ENCODE measurements at places on chromosomes 6 and 20.

DNA sequence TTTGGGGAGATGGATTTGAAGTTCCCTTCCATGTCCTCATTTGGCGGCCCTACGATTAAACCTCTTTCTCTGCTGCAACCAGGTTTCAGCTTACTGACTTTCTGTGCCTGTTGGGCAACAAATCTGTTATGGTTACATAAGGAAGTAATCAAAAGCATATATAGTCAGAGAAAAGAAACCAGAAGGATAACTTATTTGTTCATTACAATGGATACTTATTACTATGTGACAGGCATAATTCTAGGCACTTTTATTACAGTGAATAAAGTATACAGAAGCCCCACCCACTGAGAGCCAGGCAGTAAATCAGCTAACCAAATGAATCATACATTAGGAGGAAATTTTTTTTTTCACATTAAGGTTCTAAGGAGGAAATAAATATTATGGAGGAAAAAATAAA, 9.6 kb upstream of the TRIM31 start:
- DNase-seq = no peak

- no peak for DNase-seq
These were observed 1.5 kb downstream of the HTR1E start for GRCh38 chr6:86938814-86939213.

GRCh38 chr6:15658181-15658744, 4.6 kb downstream of the DTNBP1 start:
- DNase-seq = no peak

DNA sequence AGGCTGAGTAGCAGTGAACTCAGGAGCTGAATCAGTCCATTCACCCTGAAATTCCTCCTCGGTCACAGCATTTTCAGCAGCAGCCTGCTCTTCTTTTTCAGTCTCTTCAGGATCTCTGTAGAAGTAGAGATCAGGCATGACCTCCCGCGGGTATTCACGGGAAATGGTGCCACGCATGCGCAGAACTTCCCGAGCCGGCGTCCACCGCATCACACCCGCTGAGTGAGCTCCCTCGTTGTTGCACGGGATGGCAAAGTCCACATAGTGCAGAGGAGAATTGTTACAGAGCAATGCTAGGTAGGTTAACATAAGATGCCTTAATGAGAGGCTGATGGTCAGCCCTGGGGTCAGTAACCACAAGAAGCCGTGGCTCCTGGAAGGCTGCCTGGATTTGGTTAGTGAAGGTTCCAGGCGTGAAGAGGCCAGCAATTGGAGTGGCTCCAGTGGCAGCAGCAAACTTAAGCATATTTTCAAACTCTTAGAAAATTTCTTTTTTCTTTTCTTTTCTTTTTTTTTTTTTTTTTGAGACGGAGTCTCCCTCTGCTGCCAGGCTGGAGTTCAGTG, 113.5 kb upstream of the HDAC2 start:
- no peak for DNase-seq

GRCh38 chr6:79804732-79805131, 142.6 kb downstream of the ELOVL4 start:
- no peak for DNase-seq

- DNase-seq = no peak
These were observed 27.9 kb upstream of the TMEM181 start for GRCh38 chr6:158531970-158532369.

DNA sequence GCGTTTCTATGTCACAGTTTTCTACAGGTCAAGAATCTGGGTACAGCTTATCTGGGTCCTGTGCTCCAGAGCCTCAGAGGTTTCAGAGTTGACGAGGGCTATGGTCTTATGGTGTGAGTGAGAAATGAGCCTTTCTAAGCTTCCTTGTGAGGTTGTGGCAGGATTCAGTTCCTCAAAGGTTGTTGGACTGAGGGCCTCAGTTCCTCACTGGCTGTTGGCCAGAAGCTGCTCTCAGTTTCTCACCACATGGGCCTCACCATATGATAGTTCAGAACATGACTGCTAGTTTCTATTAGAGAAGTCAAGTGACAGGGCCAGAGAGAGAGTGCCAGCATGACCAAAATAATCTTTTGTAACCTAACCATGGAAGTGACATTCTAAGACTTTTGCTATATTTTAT, 96.1 kb downstream of the NUS1 start:
- no peak for DNase-seq

DNA sequence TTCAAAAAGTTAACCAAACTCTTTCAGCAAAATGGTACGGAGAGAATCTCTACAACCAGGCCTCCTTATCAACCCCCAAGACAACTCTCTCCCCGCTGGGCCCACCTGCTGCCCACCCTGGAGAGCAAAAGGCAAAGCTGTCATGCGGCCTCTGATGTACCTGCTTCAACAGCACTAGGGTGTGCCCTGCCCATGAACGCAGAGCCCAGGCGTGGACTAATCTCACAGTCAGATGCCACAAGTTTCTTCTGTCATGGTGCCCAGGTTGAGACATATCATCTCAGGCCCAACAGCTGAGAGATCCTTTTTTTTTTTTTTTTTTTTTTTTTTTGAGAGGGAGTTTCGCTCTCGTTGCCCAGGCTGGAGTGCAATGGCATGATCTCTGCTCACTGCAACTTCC, 26.3 kb downstream of the SLC2A4RG start:
- no peak for DNase-seq

DNA sequence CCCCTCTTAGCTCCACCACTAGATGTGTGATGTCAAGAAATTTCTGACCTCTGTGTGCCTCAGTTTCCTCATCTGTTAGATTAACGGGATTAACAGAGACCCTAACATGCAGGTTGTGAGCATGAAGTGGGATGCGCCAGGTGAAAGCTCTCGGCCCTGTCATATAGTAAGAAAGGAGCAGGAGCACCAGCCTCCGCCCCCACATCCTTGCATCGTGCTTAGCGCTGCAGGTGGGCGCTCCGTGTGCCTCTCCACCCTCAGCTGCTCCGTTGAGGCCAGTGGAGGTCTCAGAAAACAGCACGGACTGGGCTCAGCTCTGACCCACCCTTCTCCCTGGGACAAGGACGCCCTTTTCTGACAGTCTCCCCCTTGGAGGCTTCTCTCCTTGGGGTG, 63.4 kb downstream of the TCP11 start:
- no peak for DNase-seq

- DNase-seq = peak; percentile 61
These were observed 15.5 kb downstream of the EBF4 start for GRCh38 chr20:2708073-2708415.

DNA sequence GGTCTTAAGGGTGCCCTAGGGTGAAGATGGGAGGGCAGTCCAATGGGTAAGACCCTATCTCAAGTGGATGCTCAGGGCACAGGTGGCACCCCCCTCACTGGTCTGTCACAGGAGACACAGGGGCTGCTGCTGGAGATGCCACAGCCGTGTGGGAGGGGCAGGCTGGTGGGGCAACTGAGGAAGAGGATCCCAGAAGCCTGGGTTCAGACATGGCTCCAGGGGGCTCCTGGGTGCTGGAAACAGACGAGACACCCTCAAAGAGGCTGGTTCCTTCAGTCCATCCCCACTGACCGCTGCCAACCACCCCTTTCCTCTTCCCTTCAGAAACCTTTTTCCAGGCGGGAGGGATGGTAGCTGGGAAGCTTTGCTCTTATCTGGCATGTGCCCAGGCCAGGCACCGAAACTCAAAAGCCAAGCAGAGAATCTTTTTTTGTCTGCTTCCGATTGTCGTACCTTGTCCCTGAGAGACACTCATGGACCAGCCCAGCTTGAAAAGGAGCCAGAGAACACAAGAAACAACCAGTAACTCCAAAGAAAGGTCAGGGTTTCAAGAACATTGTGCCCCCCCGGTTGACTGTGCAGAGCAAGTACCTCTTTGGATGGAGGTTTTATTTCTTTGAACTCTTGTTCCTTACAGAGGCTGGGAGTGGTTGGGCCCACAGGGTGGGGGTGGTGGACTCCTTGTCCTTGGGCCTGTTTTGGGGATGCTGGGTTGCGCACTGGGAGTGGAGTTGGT, 28.5 kb upstream of the EMILIN3 start:
- no peak for DNase-seq

GRCh38 chr6:3707751-3708412, 43.6 kb downstream of the PXDC1 start:
- DNase-seq = no peak

GRCh38 chr20:15318682-15319081, 981.3 kb upstream of the FLRT3 start:
- DNase-seq = no peak

DNA sequence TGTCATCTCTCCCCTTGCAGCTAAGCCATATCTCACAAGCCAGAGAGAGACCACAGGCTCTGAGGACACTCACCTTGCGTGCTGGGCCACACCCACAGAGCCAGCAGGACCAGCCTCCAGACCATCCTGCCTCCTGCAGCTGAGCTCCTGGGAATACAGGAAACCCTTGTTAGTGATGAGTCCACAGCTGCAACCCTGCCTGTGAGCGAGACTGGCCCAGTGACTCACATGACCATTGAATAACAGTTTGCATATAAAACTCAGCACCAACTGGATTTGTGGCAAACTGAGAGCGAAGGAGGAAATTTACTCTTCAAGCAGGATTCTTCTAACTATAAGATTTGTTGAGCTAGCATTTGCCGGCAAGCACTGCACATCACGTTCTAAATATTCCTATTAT, 3.0 kb downstream of the THBS2 start:
- DNase-seq = no peak

- DNase-seq = no peak
These were observed 15.4 kb downstream of the FBXL4 start for GRCh38 chr6:98932381-98932780.

- no peak for DNase-seq
These were observed 1.4 kb upstream of the SLC13A3 start for GRCh38 chr20:46652699-46653098.

- DNase-seq = no peak
These were observed 30.9 kb upstream of the TGM6 start for GRCh38 chr20:2349801-2350200.

DNA sequence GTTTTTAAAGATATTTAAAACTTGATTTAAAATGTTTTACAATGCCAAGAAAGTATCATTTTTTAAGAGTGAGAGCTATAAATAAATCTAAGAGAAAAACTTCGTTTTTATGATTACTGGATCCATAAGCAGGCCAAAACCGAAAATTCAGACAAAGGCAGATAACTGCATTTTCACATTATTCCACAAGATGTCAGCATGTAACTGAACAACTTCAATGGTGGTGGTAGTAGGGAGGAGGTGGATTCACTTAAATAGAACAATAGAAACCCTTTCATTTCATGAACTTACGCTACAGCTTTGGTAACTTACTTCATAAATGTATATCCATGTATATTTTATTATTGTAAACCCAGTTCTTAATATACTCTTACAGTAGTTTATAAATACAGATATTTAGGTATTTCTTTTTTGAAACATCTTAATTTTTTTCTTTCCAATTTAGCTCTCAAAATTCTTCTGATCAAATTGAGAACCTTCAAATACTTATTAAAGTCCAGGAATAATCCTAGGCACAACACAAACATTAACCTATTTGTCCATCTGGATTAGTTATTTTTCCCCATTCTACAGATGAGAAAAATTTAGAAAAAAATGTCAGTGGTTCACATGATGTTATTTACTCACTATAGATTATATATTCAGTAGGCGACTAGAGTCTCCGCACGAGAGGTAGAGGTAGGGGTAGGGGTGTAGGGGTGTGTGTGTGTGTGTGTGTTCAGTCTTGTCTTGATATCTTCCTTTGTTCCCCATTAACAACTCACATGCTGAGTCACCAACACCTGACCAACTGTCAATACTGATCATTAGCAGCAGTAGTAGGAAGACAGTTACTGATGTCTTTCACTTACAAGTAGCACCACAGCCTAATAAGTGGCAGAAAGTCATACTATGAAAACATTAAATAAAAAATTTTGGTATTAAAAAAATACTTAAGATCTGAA, 111.5 kb downstream of the ARHGAP18 start:
- no peak for DNase-seq

GRCh38 chr6:44257025-44257752, at the start of gene SLC35B2:
Gene SLC35B2, minus strand, starts transcription at chr6:44257528. Its CDS starts 118 bp downstream, at chr6:44257410.
- peak; percentile 88 for DNase-seq

- DNase-seq = no peak
These were observed 1.4 kb downstream of the DCDC2 start for GRCh38 chr6:24356310-24356973.

DNA sequence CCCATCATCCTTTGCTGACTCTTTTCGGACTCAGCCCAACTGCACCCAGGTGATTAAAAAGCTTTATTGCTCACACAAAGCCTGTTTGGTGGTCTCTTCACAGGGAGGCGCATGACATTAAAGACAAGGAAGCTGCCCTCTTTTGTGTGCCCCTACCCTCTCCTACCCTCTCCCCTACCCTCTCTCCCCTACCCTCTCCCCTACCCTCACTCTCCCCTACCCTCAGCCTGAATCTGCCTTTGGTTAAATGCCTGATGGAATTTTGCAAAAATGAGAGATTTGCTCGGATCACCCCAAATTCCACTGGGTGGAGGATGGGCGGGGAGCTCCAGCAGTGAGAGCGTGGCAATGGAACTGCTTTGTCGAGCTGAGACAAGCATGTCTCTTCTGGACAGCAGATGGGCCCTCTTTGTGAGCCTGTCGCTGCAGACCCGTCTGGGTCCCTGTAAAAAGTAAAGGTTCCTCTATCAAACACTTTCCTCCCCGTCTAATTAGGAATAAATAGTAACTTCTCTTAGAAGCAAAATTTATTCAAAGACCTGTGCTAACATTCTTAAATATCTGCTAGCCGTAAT, 76.4 kb upstream of the MLN start:
- no peak for DNase-seq

GRCh38 chr6:144289006-144289405, 3.9 kb downstream of the UTRN start:
- no peak for DNase-seq

DNA sequence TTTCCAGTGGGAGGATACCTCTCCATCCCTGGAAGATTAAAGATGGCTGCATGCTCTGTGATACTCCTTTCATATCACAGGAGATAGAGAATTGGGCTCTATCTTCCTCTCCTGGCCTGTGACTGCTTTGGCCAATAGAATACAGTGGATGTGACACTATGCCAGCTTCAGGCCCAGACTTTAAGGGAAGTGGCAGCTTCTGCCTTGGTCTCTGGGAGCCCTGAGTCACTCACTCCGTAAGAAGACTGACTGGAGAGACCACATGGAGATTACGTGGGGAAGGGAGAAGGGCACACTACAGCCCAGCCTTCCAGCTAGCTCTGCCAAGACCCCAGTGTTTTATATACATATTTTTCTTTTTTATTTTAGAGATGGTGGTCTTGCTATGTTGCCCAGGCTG, 10.4 kb upstream of the MMP9 start:
- no peak for DNase-seq

GRCh38 chr6:75600768-75601167, 912 bp upstream of the SENP6 start:
- DNase-seq = no peak

- DNase-seq = no peak
These were observed 273.8 kb downstream of the GMDS start for GRCh38 chr6:1971612-1972011.

- DNase-seq = no peak
These were observed 127.0 kb downstream of the MAFB start for GRCh38 chr20:40562031-40562430.

All from D721Med (cell line).